Uterus (tissue), 4 donors: ENCODE measurements at places on chromosomes 7 and 10.

DNA sequence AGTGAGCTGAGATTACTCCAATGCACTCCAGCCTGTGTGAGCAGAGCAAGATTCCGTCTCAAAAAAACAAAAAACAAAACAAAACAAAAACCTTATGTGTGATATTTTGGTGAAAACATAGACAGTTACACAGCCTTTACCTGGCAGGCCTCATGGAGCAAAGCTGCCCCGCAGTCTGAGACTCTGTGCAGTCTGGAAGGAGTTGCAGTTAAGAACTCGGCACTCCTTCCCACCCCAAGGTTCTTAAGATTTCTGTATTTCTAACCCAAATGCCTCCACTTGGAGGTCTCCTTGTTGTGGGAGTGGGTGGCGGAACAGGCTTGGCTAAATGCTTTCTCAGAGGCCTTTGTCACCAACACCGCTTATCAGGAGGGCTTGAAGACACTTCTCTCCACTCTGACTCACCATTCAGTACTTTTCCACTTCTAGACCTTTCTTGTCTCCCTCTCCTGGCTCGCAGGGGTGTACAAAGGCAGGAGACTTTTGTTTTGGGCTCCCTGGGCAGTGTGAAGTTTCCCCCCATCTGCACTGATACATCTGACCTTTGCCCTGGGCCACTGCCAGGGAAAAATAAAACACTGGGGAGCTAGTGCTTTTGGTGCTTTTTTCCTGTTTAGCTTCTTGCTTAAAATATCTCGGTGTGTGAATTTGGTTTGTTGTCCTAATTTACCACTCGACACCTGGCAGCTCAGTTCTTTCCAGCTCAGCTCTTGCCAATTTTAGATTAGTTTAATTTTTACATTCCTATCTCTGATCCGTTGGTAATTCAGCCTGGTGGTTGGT, 51.3 kb upstream of the MAGI2 start:
- no peak for DNase-seq

DNA sequence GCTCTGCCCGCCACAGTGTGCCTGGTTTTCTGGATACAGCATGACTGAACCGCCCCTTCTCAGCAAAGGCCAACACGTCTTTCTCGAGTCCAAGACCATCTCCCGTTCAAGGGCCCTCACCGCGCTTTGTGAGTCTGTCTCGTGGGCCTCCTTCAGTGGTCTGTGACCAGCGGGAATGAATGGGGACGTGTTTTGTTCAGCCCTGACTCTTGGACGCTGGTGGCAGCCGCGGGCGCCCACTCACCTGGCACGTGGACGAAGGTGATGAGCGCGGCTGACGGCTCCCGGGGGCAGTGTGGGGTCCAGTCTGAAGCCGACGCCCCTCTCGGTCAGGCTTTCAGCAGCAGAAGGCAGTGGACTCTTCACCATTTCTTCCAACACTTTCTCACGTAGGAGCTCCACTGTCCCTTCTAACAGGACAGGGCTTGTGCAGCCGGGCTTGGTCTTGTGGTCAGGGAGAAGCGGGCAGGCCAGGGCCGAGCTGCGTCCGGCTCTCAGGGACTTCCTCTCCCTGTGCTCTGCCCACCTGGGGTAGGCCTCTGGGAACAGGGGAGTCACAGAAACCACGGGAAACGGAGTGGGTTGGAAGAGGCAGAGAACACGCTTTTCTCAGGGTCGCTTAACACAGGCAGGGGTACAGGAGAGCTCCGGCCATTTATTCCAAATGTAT, 30.4 kb downstream of the AMZ1 start:
- DNase-seq: no peak

DNA sequence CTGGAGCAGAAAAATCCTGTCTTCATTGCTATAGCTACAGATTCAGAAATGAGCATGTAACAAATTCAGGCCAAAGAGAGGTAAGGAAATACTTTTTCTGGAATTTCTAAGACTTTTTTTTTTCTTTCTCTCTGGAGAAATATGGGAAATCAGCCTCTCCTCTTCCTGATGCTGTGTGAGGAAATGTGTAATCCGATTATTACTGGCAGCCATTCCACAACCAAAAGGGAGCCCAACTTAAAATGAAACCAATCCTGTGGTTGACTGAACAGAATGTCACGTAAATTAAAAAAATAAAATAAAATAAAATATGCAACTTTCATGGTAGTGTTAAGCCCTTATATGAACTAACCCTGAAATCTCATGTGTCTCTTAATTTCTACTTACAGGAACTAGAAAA, 10.7 kb upstream of the POT1 start:
- DNase-seq: no peak

DNA sequence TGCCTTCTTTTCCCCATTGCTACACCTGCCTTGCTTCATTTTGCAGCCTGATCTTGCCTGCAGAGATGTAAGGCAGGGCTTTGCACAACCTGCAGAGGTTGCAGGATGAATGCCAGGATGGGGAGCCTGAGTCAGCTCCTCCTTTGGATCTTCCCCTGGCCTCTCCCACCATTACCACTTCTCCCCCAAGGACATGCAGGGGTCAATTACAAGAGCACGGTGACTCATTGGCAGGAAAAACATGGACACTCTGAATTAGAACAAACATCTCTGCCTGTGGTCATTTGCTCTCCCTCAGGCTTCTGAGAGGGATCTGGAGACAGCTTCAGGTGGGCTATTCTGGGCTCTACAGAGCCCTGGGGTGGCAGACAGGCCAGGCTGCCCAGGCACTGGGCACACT, 89.2 kb downstream of the HERPUD2 start:
- DNase-seq: no peak

DNA sequence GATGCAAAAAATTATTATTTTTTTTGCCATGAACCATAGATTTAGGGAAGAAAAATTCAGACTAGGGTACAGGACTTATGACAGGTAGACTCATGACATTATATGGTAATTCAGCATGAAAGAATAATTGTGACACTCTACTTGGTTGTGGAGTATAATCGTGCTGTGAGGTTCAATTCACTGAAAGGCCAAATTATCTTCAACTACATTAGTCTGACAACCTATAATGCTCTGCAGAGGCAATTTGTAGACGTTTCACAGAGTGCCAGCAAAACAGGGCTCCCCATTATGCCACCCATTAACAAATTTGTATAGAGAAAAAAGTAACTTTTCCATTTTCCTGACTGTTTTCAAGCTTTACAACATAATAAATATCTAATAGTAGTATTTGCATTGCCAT, 292.6 kb downstream of the LRMDA start:
- DNase-seq: no peak

- DNase-seq: no peak
Observed at GRCh38 chr10:21514129-21514817, 11.2 kb downstream of the SKIDA1 start.
